Activated CD8-positive, alpha-beta memory T cell treated with anti-CD3 and anti-CD28 coated beads for 4 hours (primary cell): ENCODE measurements at places on chromosomes 12 and 14.

DNA sequence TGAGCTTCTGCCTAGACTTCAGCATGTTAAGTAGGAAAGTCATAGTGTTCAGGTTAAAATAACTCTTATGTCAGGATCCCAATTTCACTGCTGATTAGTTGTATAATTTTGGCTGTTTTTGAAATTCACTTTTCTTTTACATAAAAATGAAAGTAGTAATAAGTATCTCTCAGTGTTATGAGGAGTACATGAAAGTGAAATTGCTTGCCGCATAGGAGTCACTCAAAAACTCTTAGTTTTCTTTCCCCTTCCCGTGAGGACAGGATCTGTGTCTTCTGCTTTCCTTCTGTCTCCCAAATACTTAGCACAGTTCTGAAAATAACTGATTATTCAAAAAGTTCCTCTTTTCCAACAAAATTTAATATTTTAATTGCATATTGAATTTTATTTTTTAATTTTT, 100.5 kb downstream of the SLC38A4 start:
- no peak for DNase-seq

GRCh38 chr14:64746298-64747250, 42.4 kb downstream of the PLEKHG3 start:
- DNase-seq, result no peak

DNA sequence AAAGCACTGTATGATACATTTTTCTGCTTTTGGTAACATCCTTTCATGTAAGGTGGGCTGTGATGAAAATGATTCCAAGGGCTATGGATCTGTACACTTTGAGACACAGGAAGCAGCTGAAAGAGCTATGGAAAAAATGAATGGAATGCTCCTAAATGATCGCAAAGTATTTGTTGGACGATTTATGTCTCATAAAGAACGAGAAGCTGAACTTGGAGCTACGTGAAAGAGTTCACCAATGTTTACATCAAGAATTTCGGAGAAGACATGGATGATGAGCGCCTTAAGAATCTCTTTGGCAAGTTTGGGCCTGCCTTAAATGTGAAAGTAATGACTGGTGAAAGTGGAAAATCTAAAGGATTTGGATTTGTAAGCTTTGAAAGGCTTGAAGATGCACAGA, 22.1 kb upstream of the SRGAP1 start:
- DNase-seq, result no peak

- no peak for DNase-seq
Measured at GRCh38 chr12:77745624-77746023, 85.1 kb upstream of the NAV3 start.

GRCh38 chr12:55974308-55974730, 441 bp downstream of the RAB5B start:
- no peak for DNase-seq
